ENCODE measurements at places on chromosomes 4 and X.

DNA sequence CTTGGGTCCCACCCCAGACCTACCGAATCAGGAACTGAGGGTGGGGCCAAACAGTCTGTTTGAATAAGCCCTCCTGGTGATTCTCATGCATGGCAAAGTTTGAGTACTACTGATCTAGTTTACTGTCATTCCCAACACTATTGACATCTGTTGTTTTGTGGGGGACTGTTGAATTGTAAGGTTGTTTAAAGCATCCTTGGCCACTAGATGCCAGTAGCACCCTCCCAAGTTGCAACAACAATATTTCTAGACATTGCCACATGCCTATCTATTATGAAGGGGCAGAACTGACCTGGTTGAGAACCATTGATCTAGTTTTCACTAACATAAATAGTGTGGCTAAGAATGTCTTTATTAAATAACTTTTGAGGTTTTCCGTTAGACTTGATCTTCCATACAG lies 15.1 kb downstream of the TAF9B start:
- DNase-seq = no peak

DNA sequence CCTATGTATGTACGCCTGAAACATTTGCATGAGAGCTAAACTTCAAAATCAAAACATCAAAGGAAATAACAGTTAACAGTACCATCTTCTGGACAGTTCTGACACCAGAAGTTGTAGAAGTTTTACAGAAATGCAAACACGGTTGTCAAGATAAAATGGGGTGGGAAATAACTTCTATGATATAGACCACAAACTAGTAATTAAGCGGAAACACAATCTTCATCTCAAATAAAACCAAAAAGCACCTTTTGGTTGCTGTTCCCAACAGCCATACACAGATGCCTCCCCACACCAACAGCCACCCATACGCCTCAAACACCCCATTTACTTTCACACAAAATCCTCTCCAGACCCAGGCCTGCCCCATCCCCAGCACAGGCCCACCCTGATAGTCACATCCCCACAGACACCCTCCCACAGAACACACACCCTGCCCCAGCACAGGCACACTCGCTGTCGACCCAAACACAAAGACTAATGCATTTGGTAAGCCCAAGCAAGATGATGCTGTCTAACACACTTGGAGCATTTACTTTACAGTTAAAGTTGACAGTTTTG lies 64.3 kb downstream of the TAPT1 start:
- no peak for DNase-seq

- no peak for DNase-seq
Measured at GRCh38 chrX:144253356-144253755, 369.5 kb downstream of the UBE2NL start.

DNA sequence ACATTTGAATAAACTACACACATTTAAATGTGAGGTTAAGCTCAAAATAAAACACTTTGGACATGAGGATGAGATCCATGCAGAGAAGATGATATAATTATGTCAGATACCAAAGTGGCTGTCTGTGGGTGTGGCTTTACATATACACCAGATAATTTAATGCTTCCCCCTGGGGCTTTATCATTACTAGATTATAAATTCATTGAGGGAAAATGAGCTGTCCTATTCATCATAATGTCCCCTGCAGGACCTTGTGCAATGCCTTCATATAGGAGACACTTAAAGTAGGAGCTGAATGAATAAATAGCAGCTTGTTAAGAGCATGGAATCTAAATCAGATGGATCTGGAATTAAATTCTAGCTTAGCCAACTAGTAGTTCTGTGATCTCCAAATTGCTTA lies 49.7 kb downstream of the OTC start:
- no peak for DNase-seq

DNA sequence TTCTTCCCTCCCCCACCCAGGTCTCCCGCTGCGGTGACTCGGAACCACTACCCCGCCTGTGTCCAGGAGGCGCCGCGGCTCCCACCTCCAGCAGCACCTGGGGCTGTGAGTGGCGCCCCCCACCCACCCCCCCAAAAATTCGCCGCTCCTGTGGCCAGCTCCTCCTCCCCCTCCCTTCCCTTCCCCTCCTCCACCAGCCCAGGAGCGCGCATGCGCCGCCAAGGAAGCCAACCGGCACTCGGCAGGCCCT lies 278 bp downstream of the CLOCK start:
- DNase-seq = no peak

DNA sequence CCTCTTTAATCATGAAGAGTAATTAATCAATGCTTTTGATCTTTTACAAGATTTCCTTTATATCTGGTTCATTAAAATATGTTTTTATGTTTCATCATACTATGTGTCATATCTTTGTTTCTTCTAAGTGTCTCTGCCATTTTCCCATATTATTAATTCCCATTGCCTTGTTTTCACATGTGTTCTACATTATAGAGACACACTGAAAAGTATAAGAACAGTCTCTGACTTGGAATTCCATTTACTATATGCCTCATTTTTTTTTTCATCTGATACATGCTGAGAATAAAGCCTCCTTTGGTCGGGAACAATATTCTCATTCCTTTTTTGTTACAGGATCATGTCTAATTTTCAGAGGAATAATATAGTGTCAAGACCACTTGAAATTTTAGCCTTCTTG lies 4.3 kb downstream of the BANK1 start:
- DNase-seq = no peak

- no peak for DNase-seq
Measured at GRCh38 chr4:27057662-27058061, 197.0 kb downstream of the STIM2 start.

- DNase-seq = no peak
Measured at GRCh38 chr4:89249716-89250361, 57.8 kb downstream of the GPRIN3 start.

GRCh38 chr4:7043284-7044136 lies at the start of gene TADA2B:
TSS of gene TADA2B (plus strand) at chr4:7043372. CDS start at chr4:7043580, 208 bp downstream.
- peak; percentile 65 for DNase-seq

- DNase-seq = no peak
Measured at GRCh38 chr4:99436976-99437722, 2.0 kb upstream of the ADH7 start.

- DNase-seq = no peak
Measured at GRCh38 chr4:141576585-141577110, 59.7 kb upstream of the IL15 start.

- no peak for DNase-seq
Measured at GRCh38 chr4:98519268-98519977, 139.0 kb downstream of the TSPAN5 start.

- DNase-seq = no peak
Measured at GRCh38 chr4:170682558-170683294, 593.0 kb upstream of the AADAT start.

DNA sequence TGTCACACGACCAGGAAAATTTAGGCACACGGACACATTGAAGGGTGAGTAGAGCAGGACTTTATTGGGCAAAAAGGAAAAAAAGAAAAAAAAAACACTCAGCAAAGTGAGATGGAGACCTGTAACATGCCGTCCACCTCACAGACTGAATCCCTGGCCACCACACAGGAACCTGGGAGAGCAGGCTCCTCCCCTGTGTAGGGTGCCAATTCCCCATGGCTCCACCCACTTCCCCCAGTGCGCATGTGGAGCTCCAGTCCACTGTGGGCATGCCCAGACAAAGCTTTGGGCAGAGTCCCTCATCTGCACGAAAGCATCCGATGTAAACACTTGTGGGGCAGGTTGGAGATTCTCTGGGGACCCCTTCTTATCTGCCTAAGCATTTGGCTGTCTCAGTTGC lies 23.6 kb upstream of the CBR4 start:
- DNase-seq = no peak
